Mucosa of gallbladder (tissue), 1 donor: ENCODE measurements at places on chromosomes 12 and 14. TPM values are rescaled to one million over a fixed set of nuclear protein-coding genes. Genes with fewer than 3 reads are reported as not detected.

GRCh38 chr14:104978746-104979691, 845 bp upstream of the AHNAK2 start:
- DNase-seq = no peak

DNA sequence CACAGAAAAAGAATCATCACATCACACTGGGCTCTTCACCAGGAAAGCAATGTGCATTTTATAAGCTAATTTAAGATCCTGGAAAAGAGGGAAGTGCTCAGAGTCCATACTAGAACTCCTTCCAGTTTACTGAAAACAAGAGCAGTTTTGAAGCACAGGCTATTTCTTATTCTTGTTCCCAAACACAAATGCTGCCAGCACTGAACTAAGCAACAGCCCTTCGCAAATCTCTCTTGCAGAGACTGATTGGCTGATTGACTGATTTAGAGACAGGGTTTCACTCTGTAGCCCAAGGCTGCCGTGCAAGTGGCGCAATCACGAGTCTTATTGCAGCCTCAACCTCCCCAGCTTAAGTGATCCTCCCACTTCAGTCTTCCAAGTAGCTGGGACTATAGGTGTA, 44.8 kb downstream of the BCL2L14 start:
- no peak for DNase-seq

- no peak for DNase-seq
These were observed 39.9 kb upstream of the TMCC3 start for GRCh38 chr12:94690198-94690771.

The NRL gene
- 2.8 TPM for total RNA-seq

GRCh38 chr14:57060276-57060955, 208.3 kb downstream of the EXOC5 start:
- DNase-seq = no peak

- no peak for DNase-seq
These were observed 56.5 kb upstream of the ATF1 start for GRCh38 chr12:50707396-50707795.

The RNFT2 gene
- 5.6 TPM for total RNA-seq

- no peak for DNase-seq
These were observed 73.9 kb downstream of the EID3 start for GRCh38 chr12:104377514-104377812.
